ENCODE measurements at places on chromosomes 1 and 21.

DNA sequence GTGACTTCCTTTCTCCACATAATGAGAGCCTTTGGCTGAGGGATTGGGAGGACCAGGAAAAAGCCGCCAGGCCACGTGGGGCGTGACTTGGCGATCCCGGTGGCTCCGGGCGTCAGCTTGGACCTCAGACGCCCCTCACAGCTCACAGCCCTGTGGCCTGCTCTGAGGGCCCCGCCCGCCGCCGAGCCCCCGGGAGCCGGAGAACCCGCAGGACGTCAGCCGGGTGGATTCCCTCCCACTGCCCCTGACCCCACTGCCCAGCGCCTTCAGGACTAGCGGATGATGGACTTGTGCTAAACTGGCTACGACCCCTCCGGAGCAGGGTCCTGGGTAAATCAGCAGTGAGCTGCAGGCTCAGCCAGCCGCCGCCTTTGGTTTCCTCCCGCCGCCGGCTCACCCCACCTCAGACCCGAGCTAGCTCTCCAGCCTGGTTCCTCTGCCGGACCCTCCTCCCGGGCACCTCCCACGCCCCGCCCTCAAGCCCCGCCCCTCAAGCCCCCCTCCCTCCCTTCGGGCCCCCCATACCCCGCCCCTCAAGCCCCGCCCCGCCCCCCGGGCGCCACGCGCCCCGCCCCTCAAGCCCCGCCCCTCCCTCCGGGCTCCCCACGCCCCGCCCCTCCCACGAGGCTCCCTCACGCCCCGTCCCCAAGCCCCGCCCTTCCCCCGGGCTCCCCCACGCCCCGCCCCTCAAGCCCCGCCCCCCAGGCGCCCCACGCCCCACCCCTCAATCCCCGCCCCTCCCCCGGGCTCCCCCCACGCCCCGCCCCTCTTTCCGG, 10.0 kb upstream of the FAAP20 start:
- DNase-seq = no peak

GRCh38 chr1:211680752-211681327, 5.4 kb upstream of the NEK2 start:
- no peak for DNase-seq

DNA sequence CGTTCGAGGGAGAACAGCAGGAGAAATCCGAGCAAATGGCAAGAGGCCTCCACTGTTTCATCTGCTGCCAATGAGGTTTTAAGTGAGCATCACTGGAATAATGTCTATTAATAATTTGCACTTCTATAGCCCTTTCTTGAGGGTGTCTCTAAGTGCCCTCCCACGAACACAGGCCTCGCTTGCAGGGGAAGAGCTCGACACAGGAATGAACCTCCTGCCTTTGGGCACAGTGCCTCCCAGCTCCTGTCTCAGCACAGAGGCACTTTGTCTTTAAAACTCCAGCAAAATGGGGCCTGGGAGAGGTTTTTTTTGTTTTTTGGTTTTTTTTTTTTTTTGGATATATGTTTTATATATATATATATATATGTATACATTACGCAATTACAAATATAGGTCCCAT, 56.6 kb downstream of the OLIG1 start:
- no peak for DNase-seq

- no peak for DNase-seq
Observed at GRCh38 chr21:28971171-28971570, 21.5 kb downstream of the LTN1 start.

DNA sequence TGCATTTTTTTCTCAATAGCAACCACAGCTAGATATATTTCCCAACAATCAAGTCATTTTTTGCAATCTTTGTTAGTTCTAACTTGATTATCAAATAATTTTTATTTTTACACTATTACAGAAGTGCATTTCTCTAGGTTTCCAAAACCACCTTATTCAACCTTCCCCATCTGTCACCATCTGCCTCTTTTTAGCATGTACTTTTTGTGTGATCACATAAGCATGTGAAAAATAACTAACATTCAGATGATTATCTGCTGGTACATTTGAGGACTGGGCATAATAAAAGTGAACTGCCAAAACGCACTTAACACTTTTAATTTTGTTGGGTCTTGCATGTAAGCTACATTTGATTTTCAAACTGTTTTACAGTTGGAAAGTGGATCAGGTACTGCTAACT, 291.5 kb downstream of the AKT3 start:
- DNase-seq = no peak

GRCh38 chr1:156623946-156624813, 5.0 kb downstream of the HAPLN2 start:
- no peak for DNase-seq

DNA sequence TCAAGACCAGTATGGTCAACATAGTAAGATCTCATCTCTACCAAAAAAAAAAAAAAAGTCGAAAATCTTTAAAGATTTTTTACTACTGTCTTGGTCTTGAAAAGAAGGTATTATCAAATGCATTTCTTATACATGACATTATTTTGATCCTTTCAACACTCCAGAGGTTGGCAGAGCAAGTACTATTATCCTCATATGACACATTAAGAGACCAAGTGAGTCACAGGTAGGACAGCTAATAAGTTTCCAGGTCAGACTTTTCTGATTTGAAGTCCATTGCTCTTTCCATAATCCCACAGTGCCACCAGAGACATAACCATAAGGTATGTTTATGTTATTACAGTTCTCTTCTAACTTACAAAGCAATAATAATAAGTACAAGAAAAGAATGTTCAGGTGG, 15.2 kb downstream of the DBT start:
- no peak for DNase-seq

- no peak for DNase-seq
Observed at GRCh38 chr1:15339570-15339969, 70.1 kb upstream of the EFHD2 start.

- DNase-seq = peak; percentile 75
Observed at GRCh38 chr1:244187310-244187709, 136.2 kb downstream of the ZBTB18 start.

GRCh38 chr1:2829846-2830615, 28.5 kb upstream of the TTC34 start:
- no peak for DNase-seq
